ENCODE measurements at places on chromosomes 2 and 18. TPM values are rescaled to one million over a fixed set of nuclear protein-coding genes. Genes with fewer than 3 reads are reported as not detected.

The CYS1 gene
- 0.17 TPM for total RNA-seq

GRCh38 chr18:62368100-62368499, 43.0 kb downstream of the TNFRSF11A start:
- H3K27ac ChIP-seq: no peak overlapping the region
- H3K36me3 ChIP-seq: no peaks in the 10 kb centered on the region
- no peak overlapping the region for H3K4me3 ChIP-seq
- no peak for DNase-seq

GRCh38 chr18:31977270-31977872, 34.4 kb upstream of the TRAPPC8 start:
- no peaks in the 10 kb centered on the region for H3K36me3 ChIP-seq
- DNase-seq: no peak
- no peak overlapping the region for H3K27ac ChIP-seq
- no peaks in the 10 kb centered on the region for H3K27me3 ChIP-seq
- no peak overlapping the region for H3K4me3 ChIP-seq

GRCh38 chr2:29448096-29448688, 333.0 kb downstream of the CLIP4 start:
- no peak overlapping the region for H3K27ac ChIP-seq
- DNase-seq: no peak
- no peaks in the 10 kb centered on the region for H3K27me3 ChIP-seq
- H3K4me3 ChIP-seq: no peak overlapping the region
- no peaks in the 10 kb centered on the region for H3K4me1 ChIP-seq

DNA sequence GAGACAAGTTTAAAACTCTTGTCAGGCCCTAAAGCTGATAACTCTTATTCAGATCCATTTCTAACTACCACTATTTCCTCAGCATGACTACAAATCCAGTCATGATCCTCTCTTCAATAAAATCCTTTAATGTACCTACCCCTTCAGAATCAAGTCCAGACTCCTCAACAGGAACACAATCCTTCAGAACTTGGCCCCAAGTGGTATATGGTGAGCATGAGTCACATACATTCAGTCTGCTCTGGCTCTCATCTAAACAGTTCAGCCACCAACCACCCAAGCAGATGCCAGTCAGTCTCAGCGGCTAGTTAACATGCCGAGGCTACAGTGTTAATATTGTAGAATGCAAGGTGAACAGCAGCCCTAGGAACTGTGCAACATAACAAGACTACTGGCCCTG, 9.7 kb downstream of the LMAN2L start:
- no peak overlapping the region for H3K27ac ChIP-seq
- H3K4me3 ChIP-seq: no peak overlapping the region
- H3K36me3 ChIP-seq: peaks cover 10% of the 10 kb centered on the region
- no peak for DNase-seq

The CRYGC gene
- total RNA-seq: not detected

- no peak overlapping the region for H3K27ac ChIP-seq
- no peaks in the 10 kb centered on the region for H3K36me3 ChIP-seq
- no peaks in the 10 kb centered on the region for H3K4me1 ChIP-seq
- DNase-seq: no peak
- no peaks in the 10 kb centered on the region for H3K27me3 ChIP-seq
- H3K4me3 ChIP-seq: no peak overlapping the region
Measured at GRCh38 chr18:8673256-8674209, 31.8 kb upstream of the MTCL1 start.

DNA sequence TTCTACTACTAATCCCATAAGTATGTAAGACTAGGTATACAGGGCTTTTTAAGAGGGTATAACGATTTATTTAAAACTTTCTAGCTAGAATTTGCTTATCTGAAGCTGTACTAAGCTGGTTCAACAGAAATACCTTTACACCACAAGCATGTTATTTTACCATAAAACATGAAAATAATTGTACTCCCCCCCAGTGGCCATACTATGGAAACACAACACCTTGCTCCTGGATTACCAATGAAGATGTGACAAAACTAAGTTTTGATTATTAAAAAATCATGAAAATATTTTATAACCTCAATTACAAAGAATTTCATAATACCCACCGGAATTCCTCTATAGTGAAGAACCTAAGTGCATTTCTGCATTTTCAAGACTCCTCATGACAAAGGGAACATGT, 27.3 kb downstream of the LPIN2 start:
- no peaks in the 10 kb centered on the region for H3K36me3 ChIP-seq
- H3K27me3 ChIP-seq: no peaks in the 10 kb centered on the region
- no peak overlapping the region for H3K27ac ChIP-seq
- peaks cover 18% of the 10 kb centered on the region for H3K4me1 ChIP-seq

The SLC66A2 gene
- total RNA-seq: 36.4 TPM

DNA sequence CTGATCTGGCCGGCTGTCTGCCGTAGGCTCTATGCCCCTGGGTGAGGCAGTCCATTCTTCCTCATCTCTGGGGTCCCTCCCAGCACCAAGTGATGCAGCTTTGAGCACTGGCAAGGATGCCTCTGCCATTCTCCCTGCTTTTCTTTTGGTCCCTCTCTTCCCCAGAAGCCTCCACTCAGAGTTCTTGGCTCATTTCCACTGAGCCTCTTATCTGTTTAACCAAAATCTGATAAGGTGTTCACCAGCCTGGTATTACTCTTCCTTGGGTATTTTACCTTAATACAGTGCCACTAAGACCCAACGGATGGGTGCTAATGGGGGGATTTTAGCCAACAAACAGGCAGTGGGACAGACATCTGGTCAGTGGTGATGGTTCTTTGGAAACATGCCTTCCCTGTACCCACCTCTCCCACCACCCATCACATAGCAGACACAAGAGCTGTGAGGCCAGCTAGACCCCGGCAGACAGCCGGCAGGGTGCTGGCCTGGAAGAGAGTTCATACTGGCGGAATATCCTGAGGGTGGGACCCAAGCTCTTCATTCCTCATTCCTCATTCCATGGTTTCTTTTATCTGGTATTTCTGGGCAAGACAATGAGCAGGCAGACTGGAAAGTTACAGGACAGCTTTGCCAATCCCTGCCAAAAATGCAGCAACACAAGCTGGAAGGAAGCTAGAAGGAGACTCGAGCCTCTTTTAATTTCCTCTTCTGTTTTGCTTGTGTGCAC, 34.6 kb downstream of the ZBTB7C start:
- H3K4me1 ChIP-seq: no peaks in the 10 kb centered on the region
- H3K4me3 ChIP-seq: no peak overlapping the region
- H3K36me3 ChIP-seq: no peaks in the 10 kb centered on the region
- H3K27ac ChIP-seq: no peak overlapping the region

The STK36 gene
- 3.7 TPM for total RNA-seq

- DNase-seq: peak; percentile 15
- H3K36me3 ChIP-seq: no peaks in the 10 kb centered on the region
- no peaks in the 10 kb centered on the region for H3K27me3 ChIP-seq
- peak overlapping the region; percentile 66 for H3K27ac ChIP-seq
- H3K4me1 ChIP-seq: peaks cover 12% of the 10 kb centered on the region
- H3K4me3 ChIP-seq: no peak overlapping the region
Measured at GRCh38 chr2:206531996-206532543, 88.7 kb downstream of the ADAM23 start.

Measured in psoas muscle (tissue), 8 donors.